SHP77 (cell line): ENCODE measurements at places on chromosomes 16 and 17.

GRCh38 chr16:11596572-11597226 is 10.0 kb upstream of the LITAF start:
- no peak for DNase-seq

- no peak for DNase-seq
Observed at GRCh38 chr16:77569406-77569805, 134.6 kb upstream of the ADAMTS18 start.

DNA sequence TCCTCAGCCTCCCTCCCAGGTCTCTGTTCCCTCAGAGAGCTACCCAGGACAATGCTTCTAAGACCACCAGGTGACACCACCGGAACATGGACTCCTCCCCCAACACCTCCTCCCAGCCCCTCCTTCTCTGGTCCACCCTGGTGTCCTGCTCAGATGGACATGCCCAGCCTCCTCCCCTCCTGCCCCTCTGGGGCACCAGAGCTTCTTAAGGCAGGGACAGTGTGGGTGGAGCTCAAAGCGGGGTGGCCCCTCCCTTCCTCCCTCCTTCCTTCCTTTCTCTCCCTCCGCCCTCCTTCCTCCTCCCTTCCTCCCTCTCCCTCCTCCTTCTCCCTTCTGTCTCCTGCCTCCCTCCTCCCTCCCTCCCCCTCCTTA is 22.7 kb downstream of the TRPV3 start:
- no peak for DNase-seq

DNA sequence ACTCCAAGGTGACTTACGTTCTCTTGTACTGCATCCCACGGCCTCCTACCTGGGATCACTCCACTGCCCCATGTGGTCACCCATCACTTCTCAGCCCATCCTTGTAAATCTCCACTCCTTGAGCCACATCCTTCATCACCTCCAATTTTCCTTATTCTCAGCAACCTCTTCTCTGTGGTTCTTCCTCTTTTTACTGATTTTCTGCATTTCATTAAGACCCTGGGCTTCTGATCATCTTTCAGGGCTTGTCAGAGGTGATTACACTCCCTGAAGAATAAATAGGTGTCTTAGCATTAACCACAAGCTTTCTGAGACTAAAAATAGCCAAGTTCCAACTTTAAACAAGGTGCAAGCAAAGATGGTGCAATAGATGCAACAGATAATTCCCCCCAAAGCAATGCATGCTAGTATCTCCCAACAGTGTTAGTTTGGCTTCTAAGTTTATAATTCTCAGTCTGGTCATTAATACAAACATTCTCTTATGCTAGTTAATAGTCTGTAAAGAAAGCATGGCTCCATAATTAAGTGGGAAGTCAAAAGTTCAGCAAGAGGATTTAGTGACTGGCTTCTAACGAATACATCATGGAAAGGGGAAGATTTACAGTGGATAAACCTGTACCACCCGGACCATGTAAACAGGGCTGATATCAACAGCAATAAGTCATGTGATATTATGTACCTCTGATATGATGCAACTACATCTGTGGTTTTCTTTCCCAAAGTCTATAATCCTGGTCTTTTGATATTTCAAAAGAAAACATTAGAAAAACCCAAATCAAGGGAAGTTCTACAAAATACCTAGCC is 47.4 kb upstream of the FOXJ1 start:
- no peak for DNase-seq

DNA sequence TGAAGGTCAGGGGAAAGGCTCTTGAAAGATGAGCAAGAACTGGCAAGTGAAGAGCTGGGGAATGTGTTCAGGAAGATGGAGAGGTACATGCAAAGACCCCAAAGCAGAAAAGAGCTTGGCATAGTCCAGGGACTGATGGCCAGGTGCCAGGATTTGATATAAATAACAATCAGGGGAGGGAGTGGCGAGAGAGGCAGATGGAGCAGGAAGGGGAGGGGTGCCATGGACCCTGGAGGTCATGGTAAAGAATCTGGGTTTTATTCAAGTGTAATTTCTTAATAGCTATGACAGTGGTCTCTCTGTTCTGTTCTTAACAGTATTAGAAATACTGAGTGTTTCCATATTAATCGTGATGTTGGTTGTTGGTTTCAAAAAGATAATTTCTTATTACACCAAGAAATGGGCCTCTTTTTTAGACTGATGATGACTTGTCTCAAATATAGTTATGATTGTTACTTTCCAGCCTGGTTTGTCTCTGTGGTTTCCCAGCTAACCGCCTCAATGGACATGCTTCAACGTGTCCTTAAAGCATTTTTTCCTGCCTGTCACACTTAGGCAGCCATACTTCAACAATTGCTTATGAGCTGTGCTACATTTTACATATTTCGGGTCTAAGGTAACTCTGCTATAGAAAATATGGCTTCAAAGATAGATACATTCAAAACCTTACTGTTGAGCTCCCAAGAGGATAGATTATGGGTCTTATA is 49.4 kb downstream of the MYH10 start:
- no peak for DNase-seq

DNA sequence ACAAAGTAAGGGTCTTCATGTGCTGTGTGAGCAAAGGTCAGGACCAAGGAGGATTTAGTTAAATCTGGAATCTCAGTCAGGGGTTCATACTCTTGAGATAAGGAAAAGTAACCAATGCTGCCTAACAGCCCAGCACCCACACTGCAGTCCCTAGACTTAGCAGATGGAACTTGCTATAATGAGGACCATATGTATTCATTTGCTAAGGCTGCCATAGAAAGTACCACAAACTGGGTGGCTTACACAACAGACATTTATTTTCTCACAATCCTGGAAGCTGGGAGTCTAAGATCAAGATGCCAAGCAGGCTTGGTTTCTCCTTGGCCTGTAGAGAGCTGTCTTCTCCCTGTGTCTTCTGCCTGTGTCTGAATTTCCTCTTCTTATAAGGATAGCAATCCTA is 20.8 kb downstream of the ZP2 start:
- no peak for DNase-seq

DNA sequence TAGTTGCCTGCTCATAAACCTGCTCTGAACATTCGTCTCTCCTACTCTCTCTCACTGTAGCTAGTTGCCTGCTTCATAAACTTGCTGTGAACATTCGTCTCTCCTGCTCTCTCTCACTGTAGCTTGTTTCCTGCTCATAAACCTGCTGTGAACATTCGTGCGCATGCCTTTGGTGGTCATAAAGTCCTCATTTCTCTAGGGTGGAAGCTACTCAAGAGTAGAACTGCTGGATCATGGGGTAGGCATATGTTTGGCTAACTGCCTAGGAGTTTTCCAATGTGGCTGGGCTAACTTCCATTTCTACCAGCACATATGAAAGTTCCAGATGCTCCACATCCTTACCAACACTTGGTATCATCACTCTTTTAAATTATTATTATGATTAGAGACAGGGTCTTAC is 174.6 kb upstream of the RPH3AL start:
- no peak for DNase-seq

DNA sequence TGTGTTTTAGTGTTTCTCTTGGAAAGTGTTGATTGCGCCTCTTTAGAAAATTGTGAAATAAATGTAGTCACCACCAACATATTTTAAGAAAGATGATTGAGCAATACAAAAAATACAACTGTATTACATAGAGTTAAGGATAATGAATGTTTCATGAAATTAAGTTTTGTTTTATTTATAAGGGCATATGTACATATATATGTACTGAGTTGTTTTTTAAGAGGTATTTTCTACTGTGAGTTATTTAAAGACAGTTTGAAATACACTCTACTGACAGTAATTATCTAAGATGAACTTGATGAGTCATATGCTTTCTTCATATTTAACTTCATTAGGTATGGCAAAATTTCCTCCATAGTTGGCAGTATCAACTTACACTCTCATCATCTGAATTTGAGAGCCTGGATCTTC is 411.7 kb downstream of the HS3ST3B1 start:
- DNase-seq: no peak

DNA sequence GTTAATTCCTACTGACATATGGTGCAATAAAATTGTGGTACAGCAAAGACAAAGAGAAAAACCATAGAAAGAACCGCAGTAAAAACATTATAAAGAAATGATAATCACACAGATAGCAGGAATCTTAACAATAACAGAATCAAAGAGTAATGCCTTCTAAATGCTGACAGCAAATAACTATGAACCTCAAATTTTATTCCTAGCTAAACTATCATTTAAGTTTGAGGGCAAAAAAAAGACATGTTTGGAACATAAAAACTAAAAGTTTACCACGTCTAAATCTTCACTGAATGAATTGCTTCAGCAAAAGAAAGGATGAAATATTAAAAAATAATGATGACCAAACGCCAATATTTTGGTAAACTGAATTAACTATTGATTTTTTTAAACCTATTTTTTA is 135.8 kb downstream of the CPPED1 start:
- no peak for DNase-seq

DNA sequence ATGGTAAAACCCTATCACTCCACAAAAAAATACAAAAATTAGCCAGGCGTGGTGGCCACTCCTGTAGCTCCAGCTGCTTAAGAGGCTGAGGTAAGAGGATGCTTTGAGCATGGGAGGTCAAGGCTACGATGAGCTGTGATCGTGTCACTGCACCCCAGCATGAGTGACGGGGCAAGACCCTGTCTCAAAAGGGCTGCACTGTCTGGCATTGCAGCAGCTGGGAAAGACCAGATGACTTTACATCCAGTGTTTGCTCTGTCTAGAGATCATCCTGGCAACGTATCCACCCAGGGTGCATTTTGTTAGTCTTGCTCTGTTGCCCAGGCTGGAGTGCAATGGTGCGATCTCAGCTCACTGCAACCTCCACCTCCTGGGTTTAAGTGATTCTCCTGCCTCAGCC is 52.0 kb downstream of the MRM3 start:
- DNase-seq: no peak

DNA sequence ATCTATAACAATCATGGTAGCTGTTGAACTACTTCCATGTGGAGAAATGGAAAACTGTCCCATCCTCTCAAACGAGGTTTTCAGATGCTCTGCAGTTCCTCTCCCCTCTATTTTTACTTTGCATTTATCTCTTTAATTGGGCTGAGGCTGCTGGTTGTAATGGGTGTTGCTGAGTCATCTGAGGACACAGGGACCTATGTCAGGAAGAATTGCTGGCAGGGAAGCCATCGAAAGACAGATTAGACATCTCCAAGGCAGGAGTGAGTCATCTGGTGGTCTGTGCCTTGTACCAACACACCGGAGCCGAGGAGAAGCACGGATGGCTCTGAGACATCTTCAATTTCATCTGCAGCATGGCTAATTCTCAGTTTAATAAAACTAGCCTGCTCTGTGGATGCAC is 394.5 kb downstream of the GRIN2A start:
- no peak for DNase-seq

- DNase-seq: no peak
Observed at GRCh38 chr16:84315422-84315821, 20.7 kb downstream of the WFDC1 start.

- no peak for DNase-seq
Observed at GRCh38 chr16:12171206-12171605, 194.7 kb downstream of the SNX29 start.

GRCh38 chr17:16428098-16428882 is 12.9 kb downstream of the TRPV2 start:
- DNase-seq: peak; percentile 97

DNA sequence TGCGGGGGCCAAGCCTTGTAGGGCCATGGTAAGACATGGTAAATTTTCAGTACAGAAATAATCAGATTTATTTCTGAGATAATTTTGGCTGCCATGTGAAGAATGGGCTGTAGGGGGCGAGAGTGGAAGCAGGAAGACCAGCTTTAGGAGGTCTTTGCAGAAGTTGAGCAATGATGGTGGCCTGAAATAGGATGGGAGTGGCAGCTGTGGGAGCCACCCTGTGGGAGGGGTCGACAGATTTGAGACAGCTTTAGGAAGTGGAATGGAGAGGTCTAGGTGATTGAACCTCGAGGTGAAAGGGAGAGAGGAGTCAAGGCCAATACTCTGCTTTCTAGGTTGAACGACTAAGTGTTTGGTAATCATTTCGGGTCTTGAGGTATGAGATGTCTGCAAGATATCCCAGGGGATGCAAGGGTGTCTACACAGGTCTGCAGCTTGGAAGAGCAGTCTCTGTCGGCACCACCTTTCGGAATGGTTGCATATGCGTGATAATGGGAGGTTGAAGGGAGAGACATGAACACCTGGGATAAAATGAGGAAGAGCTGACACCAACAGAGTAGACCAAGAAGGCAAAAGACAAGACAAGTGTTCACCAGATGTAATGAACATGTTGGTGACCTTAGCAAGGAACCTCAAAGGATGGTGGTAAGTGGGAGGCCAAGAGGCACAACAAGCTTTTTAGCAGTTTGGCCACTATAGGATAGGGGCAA is 4.2 kb upstream of the ATXN7L3 start:
- peak; percentile 66 for DNase-seq

GRCh38 chr16:82630219-82630618 is 3.5 kb downstream of the CDH13 start:
- no peak for DNase-seq

DNA sequence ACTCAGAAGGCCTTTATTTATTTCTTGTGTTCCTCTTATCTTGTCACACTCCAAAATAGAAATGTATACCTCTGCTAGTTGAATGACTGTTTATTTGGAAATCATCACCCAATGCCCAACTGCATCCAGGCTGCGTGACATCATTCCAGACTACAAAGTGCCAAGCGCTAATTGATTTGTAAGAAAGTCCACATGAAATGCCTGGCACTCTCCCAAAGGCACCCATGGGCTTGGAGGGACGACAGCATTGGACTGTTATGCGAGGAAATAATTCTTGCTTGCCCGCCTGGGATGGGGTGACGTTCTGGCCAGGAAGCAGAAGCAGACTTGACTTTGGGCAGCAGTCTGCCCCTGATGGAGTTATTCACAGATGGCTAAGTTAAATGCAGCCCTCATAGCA is 165.9 kb downstream of the CDH13 start:
- DNase-seq: no peak

GRCh38 chr16:56363181-56363716 is 62.1 kb downstream of the AMFR start:
- DNase-seq: no peak

GRCh38 chr17:17758941-17759563 is 77.7 kb downstream of the SREBF1 start:
- no peak for DNase-seq

- DNase-seq: no peak
Observed at GRCh38 chr16:30519120-30520049, 7.0 kb downstream of the ZNF768 start.

DNA sequence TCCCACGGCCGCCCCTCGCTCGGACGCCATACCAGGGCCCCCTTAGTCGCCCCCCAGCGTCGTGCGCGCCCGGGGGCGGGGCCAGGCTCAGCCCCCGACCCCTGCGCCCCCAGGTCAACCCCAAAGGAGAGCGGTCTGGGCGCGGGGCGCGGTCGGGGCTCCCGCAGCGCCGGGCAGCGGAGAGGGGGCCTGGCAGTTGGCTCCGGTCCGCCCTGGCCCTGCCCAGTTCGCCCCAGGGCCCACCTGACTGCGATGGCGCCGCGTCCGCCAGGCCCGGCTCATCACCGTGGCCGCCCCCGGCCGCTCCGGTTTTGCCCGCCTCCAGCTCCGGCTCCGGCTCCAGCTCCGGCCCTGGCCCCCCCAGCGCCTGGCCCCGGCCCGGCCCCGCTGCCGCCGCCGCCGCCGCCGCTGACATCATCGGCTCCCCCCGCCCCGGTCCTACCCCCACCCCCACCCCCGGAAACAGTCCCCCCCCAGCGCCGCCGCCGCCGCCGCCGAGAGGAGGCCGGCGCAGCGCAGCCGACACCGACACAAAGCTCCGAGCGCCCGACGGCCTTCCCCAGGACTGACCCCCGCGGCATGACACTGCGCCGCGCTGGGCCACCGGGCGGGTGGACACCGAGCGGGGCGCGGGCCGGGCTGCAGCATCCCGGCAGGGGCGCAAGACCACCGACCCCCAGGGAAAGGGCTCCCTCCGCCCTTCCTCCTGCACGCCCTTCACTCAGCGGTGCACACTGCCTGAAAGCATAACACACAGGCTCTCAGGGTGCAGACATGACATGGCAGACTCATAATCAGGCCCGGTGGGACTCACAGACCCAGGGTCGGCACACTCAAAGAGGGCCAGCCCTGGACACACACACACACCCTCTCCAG is at the start of gene ZBTB4:
TSS of gene ZBTB4 (minus strand) at position 419 of the 876 bp plus-strand sequence. CDS start 12,830 bp downstream, outside the sequence.
- DNase-seq: peak; percentile 30
